ENCODE measurements at places on chromosomes 1 and 21.
A peak's percentile ranks its signal among the peaks of the same experiment; 100 is the strongest.

DNA sequence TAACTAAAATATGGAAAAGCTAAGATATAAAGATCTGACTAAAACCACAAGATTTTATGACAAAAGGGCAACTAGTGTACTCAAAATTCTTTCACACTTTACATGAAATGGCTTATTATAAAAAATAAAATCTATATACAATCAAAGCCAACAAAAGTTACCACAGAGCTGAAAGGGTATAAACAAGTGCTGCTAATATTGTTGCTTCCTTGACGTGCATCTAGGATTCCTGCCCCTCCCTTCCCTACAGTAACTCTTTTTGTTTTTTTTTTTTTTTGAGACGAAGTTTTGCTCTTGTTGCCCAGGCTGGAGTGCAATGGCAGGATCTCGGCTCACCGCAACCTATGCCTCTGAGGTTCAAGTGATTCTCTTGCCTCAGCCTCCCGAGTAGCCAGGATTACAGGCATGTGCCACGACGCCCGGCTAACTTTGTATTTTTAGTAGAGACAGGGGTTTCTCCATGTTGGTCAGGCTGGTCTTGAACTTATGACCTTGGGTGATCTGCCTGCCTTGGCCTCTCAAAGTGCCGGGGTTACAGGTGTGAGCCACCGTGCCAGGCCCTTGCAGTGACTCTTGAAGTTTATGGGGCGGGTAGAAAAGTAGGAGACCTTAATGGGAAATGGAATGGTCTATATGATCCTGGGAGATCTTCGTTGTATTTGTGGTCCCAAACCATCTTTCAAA, 4.5 kb downstream of the SRSF4 start:
- DNase-seq = no peak

DNA sequence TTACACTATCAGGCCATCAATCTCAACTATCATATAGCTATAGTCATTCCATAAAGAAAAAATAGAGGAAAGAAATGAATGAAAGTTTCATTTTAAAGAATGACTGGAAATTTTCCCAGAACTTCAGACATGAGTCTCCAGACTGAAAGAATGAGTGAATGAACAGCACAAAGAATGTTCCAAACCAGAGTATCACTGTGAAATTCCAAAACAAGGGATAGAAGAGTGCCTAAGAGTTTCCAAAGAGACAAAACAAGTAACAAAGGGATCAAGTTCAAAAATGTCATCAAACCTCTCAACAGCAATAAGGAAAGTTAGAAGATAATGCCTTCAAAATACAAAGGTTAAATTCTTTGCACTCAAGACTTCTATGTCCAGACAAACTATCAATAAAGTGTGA, 114.9 kb downstream of the DENND1B start:
- no peak for DNase-seq

- no peak for DNase-seq
Observed at GRCh38 chr1:184965944-184966860, 8.1 kb downstream of the NIBAN1 start.

GRCh38 chr1:205584732-205585131, 47.1 kb downstream of the ELK4 start:
- DNase-seq = no peak

GRCh38 chr1:2866422-2867086, 65.1 kb upstream of the TTC34 start:
- DNase-seq = no peak

GRCh38 chr1:116371752-116372151, 1.3 kb upstream of the ATP1A1 start:
- no peak for DNase-seq

- no peak for DNase-seq
Observed at GRCh38 chr1:38059635-38060250, 13.2 kb upstream of the POU3F1 start.

DNA sequence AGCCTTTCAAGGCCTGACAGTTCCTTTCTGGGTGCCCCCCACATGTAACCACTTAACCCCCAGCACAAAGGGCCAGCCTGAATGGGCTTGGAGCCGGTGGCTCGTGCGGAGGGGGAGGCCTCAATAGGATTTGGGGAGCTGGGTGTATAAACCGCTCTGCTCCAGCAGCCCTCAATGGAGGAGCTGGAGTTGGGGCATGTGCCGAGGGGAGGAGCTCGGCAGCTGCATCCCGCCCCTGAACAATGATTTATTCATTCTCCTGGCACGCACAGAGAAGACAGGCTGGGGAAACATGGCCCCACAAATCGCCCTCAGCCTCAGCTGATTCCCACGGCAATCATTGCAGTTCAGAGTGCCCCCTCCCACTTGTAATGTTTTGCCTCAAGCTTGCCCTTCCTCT, 6.9 kb upstream of the C1orf216 start:
- no peak for DNase-seq

DNA sequence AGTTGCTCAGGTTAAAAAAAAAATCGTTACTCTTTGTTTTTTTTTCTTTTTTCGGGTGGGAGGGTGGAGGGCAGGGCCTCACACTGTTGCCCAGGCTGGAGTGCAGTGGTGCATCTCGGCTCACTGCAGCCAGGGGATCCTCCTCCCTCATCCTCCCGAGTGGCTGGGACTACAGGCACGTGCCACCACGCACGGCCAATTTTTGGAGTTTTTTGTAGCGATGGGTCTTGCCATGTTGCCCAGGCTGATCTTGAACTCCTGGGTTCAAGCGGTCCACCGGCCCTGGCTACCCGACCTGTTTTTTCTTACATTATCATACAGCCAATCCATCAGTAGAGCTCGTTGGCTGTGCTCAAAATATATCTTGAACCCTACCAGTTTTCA, 2.2 kb upstream of the USP1 start:
- DNase-seq = no peak

GRCh38 chr1:1111516-1112236, 4.2 kb downstream of the C1orf159 start:
- no peak for DNase-seq

GRCh38 chr1:205328476-205328875, 6.9 kb upstream of the NUAK2 start:
- DNase-seq = no peak

- no peak for DNase-seq
Observed at GRCh38 chr21:25370311-25370744, 237.0 kb downstream of the MRPL39 start.

GRCh38 chr1:91697861-91698260, 188.1 kb downstream of the TGFBR3 start:
- DNase-seq = no peak

GRCh38 chr1:150151291-150152181, 1.8 kb downstream of the PLEKHO1 start:
- DNase-seq = peak; percentile 65

GRCh38 chr1:36256558-36257374, 32.5 kb downstream of the THRAP3 start:
- DNase-seq = no peak

DNA sequence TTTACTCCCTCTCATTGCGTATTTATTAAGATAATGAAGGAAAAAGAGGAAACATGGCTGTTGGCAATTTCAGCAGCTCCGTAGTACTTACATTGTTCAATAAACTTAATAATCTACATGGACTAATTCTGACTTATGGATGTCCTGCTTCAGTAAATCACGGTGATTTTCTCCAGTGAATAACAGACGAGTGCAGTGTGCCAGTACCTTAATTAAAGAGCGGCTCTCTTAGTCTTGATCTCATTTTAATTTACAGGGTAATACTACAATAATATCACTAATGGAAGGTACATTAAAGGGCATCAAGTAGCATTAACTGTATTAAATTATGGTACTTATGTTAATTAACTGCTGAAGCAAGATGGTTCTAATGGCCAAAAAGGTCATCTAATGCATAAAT, 187.2 kb downstream of the NTNG1 start:
- no peak for DNase-seq

DNA sequence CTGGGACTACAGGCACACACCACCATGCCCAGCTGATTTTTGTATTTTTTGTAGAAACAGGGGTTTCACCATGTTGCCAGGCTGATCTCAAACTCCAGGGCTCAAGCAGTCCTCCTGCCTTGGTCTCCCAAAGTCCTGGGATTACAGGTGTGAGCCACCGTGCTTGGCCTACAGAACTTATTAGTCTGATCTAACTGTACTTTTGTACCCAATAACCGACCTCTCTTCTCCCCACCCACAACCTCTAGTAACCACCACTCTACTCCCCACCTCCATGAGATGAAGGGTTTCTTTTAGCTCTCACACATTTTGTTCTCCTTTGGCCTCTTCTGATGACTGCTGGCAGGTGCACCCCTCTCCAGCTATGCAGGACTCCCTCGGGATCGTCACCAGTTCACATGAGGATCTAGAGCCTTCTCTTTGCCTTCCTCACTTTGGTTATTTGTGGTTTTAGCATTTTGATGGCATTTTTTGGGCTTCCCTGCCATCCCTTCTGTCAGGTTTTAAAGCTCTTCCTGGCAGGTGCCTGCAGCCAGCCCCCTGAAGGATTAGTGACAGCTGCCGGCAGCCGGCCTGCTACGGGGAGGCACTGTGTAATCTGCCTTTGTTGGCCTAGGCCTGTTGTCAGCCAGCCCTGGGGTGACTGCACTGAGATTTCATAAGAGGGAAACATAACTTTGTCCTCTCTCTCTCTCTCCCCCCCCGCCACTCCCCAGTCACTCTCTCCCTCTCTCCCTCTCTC, 99.8 kb upstream of the ATP1A1 start:
- DNase-seq = no peak

DNA sequence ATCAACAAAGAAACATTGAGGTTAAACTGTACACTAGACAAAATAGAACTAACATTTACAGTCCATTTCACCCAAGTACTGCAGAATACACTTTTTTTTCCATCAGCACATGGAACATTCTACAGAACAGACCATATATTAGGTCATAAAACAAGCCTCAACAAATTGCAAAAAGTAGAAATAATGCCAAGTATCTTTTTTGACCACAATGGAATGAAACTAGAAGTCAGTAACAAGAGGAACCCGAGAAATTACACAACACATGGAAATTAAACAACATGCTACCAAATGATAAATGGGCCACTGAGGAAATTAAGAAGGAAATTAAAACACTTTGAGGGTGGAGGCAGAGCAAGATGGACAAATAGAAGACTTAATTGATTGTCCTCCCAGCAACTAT, 8.4 kb upstream of the C1orf185 start:
- DNase-seq = no peak

GRCh38 chr1:6129313-6129712, 50.8 kb downstream of the CHD5 start:
- no peak for DNase-seq
